ENCODE measurements at places on chromosomes 6 and 20.

- DNase-seq: no peak
Observed at GRCh38 chr6:107653183-107653580, 163.3 kb downstream of the SOBP start.

DNA sequence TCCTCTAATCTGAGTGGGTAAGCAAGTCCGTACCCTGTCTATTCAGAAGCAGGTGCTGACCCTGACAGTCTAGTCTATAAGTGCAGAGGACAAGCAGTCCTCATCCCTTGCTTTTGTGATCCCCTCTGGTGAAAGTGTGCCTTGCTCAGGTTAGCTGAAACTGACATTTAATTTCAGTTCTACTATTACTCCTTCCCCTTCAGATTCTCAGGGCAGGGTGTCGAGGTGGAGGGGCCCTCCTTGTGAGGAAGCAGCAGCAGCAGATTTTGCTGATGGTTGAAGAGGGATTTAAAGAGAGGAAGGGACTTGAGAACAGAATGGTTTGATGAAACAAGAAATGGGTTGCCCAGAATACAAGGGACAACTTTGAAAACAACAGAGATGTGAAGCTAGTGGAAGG, 309.3 kb downstream of the CLIC5 start:
- DNase-seq: no peak

DNA sequence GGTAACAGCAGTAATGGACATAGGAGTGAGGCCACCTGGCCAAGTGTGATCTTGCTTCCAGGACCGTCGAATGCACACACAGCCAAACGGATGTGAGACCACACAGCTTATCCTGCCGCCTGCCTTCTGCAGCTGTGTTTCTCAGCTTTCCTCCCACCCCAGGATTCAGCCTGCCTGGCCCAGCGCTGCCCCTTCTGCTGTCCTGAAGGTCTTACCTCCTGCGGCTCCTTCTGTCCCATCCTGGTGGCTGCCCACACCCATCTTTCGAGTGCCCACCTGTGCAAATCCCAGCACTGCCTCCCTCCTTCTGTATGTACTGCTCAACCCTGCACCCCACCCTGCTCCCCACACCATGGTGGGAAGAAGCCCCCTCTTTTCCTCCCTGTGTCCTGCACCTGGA, 49.4 kb upstream of the DACT2 start:
- DNase-seq: no peak

- no peak for DNase-seq
Observed at GRCh38 chr20:41352106-41352505, 11.5 kb downstream of the LPIN3 start.

GRCh38 chr6:19663479-19663878, 173.7 kb upstream of the ID4 start:
- DNase-seq: no peak

DNA sequence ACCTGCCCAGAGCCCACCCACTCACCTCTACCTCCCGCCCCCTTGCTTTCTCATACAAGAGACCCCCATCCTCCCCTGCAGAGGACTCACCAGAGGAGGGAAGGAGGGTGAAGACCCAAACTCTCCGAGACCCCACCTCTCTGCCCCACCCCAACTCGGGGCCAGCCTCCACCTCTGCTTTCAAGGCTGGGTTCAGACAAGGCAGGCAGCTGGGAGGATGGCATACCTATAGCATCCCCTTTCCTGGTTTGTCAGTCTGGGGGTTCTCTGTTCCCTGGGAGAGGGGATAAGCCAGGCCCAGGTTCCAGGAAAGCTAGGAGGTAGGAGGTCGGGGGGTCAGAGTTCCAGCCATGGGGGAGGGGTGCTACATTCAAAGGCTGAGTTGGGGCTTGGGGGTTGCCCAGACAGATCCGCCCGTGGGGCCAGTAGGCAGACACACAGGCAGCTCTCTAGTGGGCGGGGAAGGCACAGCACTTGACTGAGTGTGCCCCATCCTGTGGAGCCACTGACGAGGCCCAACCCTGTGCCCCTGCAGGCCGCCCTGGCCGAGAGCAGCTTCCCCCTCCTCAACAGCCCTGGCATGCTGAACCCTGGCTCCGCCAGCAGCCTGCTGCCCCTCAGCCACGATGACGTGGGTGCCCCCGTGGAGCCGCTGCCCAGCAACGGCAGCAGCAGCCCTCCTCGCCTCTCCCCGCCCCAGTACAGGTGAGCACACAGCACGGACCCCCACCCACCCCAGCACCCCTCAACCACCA, 40.8 kb upstream of the MDFI start:
- no peak for DNase-seq

DNA sequence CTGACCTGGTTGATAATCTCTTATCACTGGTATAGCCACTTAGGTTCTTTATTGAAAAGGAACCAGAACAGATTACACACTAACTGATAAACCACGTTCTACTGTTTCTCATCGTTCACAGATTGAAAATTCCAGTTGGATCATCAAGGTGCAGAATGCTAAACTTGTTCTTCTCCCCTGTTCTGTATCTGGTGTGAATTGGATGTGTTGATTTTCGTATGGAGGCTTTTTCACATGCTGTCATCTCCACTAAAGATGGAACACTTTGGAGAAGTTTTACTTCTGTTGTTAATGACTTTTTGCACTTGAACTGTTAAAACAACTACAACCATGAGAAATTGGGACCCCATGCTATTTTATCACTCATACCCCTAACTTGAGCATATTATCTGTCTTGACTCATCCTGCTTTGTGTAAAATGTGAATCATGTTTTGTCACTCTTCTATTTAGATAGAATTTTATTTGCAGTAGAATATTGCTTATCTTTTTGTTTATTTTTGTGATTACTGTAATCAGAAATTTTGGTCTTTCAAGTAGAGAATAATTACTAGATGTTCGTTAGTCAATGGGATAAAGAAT, 17.5 kb downstream of the VAPB start:
- DNase-seq: no peak

- no peak for DNase-seq
Observed at GRCh38 chr6:119535332-119535731, 185.8 kb upstream of the MAN1A1 start.

DNA sequence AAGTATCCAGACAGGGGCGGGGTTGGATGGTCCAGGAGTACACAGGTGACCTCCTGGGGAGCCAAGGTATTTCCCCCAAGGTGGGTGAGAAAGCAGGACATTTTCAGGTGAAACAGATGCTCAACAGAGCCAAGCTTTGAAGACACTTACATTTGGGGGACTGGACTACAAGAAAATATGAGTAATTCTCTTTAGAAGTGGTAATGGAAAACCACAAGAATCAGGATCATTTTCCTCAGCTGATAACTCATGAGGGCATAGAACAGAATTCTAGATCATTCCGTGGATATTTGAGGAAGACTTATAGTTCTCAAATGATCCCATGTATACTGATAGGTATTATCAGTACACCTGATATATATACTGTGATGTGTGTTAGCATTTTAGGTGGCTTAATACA, 89.9 kb downstream of the UST start:
- DNase-seq: no peak

DNA sequence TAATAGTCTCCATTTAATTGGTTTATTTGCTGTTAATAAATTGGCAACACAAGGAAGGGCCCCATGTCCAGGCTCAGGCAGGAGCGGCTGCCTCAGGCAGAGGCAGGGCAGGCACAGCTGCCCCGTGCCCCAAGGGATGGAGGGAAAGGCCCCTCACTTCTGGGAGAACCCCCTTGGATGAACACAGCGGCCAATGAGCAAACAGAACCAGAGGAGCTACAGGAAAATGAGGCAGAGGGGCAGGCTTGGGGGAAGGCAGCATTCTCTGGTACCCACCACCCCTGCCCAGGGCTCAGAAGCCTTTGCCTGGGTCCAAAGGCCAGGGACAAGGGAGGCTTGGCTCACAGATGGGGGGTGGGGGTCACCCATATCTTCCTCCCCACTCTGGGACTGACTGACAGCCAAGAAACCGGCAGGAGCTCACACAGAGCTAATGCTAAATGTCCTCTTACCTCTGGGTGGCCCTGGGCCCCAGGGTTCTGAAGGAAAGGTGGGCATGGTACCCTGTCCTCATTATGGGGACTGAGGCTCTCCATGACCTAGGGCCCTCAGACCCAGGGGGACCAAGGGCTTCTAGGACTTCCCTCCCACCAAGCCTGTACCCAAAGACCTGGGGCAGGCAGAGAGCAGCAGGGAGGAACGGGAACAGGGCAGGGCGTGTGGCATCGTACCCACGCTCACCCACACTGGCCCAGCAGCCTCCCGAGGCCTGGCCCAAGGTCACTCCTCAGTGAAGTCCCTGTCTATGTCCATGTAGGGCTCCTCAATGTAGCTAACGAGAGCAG, 47.0 kb downstream of the MYH7B start:
- no peak for DNase-seq

GRCh38 chr20:38692436-38693411, 31.6 kb upstream of the SLC32A1 start:
- no peak for DNase-seq

GRCh38 chr20:59404749-59405148, 104.3 kb downstream of the EDN3 start:
- no peak for DNase-seq

- DNase-seq: no peak
Observed at GRCh38 chr20:50017576-50018248, 34.9 kb downstream of the SNAI1 start.

DNA sequence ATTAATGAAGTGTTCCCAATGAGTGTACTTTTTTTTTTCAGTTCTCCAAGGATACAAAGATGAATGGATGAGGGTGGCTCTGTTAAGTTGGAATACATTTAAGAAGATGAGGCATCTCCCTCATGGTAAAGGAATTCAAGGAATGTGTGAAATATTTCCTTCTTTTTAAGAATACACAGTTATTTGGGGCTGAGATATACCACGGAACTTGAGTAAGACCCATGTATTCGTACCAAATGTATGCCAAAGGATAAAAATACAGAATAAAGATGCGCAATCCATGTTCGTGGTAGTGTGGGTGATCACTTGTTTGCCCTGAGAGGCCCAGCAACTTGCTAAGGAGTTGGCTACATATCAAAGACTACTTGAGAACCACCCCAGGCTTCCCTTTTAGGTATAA, 164.2 kb upstream of the TCF21 start:
- DNase-seq: no peak

GRCh38 chr6:47485083-47485482, 7.5 kb downstream of the CD2AP start:
- DNase-seq: no peak

- no peak for DNase-seq
Observed at GRCh38 chr6:106561686-106562405, 67.5 kb downstream of the RTN4IP1 start.

- no peak for DNase-seq
Observed at GRCh38 chr6:3624250-3625136, 127.0 kb downstream of the PXDC1 start.

DNA sequence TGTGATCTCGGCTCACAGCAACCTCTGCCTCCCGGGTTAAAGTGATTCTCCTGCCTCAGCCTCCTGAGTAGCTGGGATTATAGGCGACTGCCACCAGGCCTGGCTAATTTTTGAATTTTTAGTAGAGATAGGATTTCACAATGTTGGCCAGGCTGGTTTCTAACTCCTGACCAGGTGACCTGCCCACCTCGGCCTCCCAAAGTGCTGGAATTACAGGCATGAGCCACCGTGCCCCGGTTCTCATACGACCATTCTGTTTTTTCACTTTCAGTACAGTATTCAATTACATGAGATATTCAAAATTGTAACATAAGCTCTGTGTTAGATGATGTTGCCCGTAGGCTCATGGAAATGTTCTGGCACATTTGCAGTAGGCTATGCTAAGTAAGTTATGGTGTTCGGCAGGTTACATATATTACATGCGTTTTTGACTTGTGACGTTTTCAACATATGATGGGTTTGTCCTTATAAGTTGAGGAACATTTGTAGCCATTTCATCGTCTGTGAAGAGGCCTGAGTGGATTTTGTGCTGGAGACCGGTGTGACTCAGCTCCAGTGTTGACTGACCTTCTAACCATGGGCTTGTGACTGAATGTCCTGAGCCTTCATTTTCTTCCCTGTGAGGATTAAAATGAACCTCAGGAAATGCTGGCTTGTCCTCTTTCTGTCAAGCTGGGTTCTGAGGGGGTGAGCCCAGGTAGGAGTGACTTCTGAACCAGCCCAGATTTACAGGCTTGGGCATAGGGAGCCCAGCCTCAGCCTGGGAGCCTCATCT, 12.2 kb downstream of the PPARD start:
- no peak for DNase-seq

DNA sequence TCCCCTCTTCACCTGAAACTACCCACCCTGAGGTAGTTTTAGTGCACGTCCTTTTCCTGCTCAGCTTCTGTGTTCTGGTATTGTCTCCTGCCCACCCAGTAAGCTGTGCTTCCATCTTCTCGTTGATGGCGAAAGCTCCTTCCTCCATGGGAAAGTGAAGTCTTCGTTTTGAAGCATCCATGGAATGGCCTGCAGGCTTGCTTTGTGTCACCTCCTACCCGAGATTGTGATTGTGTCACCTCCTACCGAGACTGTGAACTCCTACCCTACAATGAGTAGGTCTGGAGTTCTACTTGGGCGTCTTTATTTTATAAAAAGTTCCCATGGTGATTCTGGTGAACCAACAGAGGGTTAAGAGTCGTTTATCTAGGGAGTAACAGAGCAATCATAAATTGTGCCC, 25.9 kb downstream of the SLC9A8 start:
- DNase-seq: no peak

DNA sequence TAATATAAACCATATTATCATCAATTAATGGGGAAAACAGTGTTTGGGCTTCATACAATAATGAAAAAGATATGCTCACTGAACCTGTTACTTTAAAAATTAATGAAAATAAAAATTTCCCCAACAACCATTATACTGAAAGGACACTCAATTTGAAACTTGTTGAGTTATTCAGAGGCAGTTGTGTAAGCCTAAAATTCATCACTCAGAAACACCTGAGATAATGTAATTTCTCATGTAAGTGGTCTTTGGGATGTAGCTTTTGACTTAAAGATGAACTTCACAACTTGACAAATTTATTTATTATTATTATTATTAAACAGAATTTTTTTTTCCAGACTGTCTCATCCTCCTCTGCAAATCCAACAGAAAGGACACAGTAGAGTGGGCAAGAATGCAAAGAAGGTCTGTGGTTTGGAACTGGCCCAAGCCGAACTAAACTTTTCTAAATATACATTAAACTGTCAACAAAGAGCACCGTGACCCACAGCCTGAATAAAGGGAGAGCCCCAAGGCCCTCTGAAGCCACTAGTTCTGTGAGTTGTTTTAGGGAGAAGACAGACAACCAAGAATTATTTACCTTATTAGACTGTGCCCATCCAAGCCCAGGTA, 32.2 kb upstream of the HEY2 start:
- DNase-seq: no peak

- no peak for DNase-seq
Observed at GRCh38 chr20:577167-577791, 32.8 kb downstream of the TCF15 start.

GRCh38 chr6:110448846-110449540, 27.4 kb downstream of the SLC22A16 start:
- no peak for DNase-seq

GRCh38 chr6:134983823-134984222, 33.9 kb upstream of the ALDH8A1 start:
- no peak for DNase-seq

GRCh38 chr6:32972353-32973143, 4.2 kb downstream of the BRD2 start:
- peak; percentile 42 for DNase-seq

- DNase-seq: peak; percentile 91
Observed at GRCh38 chr6:35468181-35468979, at the start of gene RPL10A. RPL10A (plus strand) TSS chr6:35468401; CDS start chr6:35468435, 34 bp downstream.

GRCh38 chr6:118253741-118254140, 294.4 kb upstream of the PLN start:
- DNase-seq: no peak

- DNase-seq: peak; percentile 71
Observed at GRCh38 chr20:50930976-50931305, 296 bp downstream of the ADNP start.

GRCh38 chr20:57146155-57146554, 120.3 kb downstream of the BMP7 start:
- no peak for DNase-seq

All from T-helper 22 cell (primary cell).